Dermis blood vessel endothelial cell (primary cell): ENCODE measurements at places on chromosomes 3 and 15.
A peak's percentile ranks its signal among the peaks of the same experiment; 100 is the strongest.

DNA sequence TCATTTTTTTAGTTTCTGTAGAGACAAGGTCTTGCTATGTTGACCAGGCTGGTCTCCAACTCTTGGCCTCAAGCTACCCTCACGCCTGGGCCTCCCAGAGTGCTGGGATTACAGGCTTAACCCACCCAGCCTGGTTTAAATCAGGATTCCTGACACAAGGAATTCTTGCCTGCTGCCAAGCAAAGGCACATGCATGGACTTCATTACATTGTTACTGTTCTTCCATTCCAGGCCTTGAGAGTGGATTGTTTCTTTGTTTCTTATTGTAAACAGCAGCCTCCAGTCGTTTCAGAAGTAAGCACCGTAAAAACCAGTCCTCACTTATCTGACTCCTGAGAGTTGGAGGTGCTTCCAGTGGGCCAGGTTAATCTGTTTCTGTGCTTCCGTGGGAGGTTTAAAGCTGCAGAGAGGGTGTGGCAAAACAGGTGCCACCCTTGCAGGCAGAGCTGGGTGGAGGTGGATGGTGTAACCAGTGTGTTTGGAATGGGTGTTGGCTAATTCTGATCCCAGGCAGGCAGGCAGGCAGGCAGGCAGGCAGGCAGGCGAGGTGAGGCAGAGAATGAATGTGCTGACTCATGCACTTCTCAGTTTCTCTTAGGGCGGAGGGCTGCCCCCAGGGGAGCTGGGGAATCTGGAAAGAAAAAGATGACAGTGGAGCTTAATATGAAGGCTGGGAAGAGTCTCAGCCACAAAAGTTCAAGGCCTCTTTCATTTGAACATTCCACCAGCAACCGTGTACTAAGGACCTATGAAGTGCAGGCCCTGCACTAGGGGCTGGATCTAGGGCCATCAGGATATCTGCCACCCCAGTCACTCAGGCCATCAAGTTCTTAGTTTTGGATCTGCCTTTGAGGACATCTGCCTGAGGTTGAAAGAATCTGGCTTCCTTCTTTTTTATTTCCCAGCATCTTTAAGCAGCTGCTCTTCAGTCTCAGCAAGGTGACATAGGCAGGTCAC is 37.0 kb upstream of the CDCP1 start:
- no peak for DNase-seq

DNA sequence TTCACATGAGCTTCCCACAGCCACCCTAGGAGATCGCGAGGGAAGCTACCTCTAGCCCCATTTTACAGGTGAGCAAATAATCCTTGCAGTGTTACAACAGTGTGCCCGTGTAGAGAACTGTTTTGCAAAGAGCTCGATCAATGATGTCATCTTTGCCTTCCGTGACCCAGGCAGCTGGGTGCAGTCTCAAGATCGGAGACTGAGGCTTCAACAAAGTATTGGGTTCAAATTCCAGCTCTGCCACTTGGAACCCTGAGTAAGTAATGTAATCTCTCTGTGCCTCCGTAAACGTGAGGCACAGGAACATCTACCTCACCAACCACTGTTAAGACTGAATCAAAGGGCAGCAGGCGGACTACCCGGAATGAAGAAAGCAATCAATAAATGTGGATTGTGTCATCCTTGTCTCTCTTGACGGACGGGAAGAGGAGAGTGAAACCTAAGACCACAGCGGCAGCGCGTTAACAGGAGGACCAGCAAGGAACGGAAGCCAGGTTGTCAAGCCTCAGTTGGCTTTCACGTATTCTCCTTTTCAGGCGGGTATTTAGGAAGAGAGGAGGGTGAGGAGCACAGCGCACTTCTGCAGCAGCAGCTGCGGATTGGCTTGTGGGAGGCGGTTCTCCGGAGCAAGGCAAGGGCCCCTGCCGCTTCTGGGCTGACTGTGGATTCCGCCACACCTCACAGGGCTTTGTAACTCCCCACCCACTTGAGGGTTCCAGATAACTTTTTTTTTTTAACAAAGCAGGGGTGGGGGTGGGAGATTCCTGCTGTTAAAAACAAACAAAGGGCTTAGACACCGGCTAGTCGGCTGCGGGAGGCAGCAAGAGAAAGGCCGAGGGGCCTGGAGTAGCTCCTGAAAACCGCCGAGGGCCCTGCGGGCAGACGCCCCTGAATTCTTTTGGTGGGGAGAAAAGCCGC is 1.5 kb upstream of the SMAD3 start:
- no peak for DNase-seq

DNA sequence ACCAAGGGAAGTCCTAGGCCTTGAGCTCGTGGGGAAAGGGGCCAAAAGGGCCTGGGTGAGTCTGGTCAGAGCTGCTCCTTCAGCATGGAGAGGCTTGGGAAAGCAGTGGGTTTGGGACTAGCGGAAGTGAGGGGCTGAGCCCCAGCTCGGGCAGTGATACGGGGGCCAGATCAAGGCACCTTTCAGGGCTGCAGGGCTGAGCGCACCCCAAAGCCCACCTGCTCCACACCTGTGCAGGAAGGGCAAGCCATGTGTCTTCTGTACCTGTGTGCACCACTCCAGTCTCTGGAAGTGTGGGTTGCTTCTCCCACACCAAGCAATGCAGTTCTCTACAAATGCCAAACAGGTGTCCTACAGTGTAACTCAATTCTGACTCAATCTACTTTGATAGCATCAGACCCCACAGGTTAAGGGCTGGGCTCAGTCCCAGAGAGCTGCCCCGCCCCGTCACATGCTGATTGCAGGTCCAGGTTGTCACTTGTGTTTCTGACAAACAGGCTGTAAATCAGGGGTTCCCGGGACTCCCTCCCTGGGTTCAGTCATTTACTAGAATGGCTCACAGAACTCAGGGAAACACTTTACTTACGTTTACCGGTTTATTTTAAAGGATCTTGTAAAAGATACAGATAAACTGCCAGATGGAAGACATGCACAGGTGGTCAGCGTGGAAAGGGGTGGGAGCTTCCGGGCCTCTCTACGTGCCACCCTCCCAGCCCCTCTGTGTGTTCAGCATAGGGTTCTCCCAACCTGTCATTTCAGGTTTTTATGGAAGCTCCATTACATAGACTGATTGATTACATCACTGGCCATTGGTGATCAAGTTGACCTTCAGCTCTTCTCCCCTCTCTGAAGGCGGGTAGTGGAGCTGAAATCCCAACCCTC is 28.8 kb upstream of the KLF13 start:
- no peak for DNase-seq

GRCh38 chr3:121883507-121883906 is 10.7 kb upstream of the SLC15A2 start:
- peak; percentile 52 for DNase-seq

DNA sequence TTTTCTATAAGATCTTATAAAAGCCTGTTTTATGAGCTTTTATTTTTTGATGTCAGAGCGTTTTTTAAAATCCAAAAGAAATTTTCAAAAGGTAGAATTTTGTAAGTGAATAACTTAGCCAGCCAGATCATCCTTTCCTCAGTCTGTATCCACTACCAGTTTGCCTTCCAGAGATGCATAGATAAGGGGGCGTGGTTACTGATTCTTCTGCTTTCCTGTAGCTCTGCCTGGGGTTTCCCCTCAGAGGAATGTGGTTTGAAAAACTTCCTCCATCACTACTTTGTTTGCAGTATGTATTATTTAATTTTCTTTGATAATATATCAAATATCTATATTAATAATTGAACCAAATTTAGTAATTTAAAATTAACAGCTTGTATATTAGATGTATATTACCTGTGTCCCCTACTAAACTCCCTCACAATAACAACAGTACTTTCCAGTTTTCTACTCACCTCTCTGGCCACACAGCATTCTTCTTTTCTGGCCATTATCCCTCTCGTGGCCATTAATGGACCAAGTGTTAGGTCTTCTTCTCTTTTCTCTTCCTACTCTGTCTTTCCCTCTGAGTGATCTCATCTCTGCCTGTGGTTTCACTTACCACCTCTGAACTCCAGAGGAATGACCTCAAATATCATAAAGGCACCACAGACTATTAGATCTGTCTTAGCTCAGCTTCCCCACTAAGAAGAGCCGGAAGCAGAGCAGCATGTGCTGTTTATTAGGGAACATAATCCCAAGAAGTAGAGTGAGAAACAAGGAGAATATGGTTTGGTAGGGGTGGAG is 239.7 kb downstream of the UBE2E2 start:
- DNase-seq: peak; percentile 19

GRCh38 chr3:177351757-177352158 is 154.5 kb upstream of the TBL1XR1 start:
- no peak for DNase-seq

- peak; percentile 82 for DNase-seq
These were observed at the start of gene SLC25A20 for GRCh38 chr3:48898383-48899234. Gene SLC25A20, minus strand, starts transcription at chr3:48898882. Its CDS starts 88 bp downstream, at chr3:48898794.

- no peak for DNase-seq
These were observed 185.7 kb downstream of the CGGBP1 start for GRCh38 chr3:87873136-87873535.

DNA sequence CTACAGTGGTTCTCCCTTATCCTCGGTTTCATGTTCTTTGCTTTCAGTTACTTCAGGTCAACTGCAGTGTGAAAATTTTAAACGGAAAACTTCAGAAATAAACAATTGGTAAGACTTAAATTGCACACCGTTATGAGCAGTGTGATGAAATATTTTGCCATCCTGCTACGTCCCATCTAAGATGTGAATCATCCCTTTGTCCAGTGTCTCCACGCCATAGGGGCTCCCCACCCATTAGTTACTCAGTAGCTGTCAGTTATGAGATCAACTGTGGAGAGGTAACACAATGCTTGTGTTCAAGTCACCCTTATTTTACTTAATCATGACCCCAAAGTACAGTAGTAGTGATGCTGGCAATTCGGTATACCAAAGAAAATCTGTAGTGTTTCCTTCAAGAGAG is 47.4 kb downstream of the TJP1 start:
- DNase-seq: peak; percentile 50

DNA sequence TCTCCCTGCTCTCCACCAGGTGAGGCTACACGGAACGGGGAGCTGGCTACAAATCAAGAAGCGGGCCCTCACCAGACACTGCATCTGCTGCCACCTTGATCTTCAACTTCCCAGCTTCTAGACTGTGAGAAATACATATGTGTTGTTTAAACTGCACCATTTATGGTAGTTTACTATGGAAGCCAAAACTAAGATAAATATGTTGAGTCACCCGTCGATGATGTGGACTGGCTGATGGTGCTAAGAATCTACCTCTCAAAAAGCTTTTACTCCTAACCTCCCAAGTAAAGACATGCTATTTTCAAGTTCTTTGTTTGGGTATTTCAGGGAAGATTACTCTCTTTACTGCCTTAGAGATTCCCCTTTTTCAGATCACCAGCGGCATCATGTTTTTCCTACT is 110.9 kb downstream of the VGLL3 start:
- DNase-seq: no peak

DNA sequence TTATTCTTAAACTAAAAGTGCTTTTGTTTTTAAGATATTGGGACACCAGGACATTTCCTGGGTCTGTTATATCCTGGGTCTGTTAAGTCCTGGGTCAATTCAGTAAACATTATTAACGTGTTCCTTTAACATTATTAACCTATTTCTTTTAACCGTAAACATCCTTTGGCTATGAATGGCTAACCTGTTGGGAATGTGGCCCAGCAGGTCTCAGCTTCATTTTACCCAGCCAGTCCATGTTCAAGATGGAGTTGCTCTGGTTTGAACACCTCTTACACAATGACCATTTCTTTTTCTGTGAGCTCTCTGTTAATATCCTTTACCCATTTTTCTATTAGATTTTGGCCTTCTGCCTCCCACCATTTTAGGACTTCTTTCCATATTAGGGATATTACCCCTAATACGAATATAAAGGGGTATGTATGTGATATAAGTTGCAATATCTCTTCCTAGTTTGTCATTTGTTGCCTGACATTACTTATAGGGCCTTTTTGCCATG is 88.9 kb upstream of the NEDD4 start:
- DNase-seq: no peak
